ENCODE measurements at places on chromosomes 5 and 9.

DNA sequence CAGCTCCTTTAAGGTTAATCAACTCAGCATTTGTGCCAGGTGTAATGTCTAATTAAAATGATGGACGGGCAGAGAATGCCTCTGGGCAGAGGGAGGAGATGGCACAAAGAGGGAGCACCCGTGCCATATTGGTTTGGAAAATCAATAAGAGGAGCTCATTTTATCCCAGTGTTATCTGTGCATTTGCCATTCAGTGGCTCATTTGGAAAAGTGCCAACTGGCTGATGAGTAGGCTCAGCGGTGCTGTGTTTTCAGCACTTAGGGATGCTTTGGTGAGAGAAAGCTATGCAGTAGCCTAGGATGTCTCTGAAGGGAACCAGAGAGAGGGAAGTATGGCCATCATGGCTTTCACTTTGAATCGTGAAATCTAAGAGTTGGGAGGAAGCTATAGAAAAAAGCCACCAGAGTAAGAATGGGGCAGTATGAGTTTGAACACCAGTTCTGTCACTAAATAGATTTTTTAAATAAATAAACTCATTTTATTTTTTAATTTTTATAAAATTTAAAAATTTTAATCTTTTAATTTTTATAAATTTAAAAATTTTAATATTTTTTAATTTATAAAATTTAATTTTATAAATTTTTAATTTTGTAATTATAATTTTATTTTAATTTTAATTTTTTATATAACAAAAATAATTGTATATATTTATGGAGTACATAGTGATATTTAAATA lies 472.8 kb downstream of the BRINP1 start:
- DNase-seq = peak; percentile 27

GRCh38 chr5:135076051-135076491 lies 42.0 kb upstream of the PITX1 start:
- no peak for DNase-seq

DNA sequence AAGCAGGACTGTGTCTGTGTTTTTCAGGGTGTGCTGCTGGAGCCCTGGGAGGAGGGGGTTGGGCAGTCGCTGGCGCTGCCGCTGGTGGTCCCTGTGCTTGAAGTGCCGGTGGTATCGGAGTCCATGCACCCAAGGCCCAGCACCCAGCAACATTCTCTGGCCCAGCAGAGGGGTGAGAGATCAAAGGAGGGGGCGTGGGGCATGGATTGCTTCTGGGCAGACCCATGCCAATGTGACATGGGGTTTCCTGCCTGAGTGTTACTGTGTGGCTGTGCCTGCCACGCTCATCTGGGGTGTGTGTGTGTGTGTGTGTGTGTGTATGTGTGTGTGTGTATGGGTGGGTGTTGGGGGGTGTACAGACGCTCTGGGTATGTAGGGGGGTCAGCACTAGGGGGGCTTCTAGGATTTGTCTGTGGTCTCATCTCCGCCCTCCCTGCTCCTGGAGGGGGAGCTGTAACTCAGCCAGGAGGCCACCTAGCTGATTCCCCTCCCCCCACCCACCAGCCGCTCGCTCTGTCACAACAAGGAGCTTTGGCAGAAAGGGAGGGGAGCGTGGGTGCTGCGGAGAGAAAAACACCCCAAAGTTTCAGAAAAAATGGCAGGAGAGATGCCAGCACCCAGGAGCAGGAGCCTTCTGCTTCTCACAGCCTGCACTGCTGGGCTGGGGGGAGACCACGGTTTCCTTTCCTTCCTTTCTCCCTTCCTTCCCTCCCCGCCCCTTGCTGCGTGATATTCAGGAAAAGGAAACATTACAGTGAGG lies 35.9 kb upstream of the HSPA9 start:
- DNase-seq = peak; percentile 16

- no peak for DNase-seq
Observed at GRCh38 chr5:120988941-120989340, 524.8 kb downstream of the PRR16 start.

- DNase-seq = no peak
Observed at GRCh38 chr9:25773805-25774204, 95.6 kb upstream of the TUSC1 start.

DNA sequence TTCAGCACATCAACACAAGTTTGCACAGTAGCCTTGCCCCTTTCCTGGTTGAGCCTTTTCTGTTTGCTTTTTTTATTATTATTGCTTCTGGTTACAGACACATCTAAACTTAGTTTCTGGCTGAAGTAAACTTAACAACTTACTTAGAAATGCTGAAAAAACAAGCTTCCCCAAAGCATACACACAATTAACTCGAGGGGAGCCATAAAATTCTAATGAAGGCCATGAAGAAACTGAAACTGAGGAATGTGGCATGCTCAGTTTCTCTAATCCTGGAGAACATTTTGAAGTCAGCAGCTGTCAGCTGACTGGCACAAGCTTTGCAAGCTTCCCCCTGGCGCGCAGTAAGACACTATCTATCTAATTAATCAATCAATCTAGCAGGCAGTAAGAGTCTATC lies 3.7 kb downstream of the MYO10 start:
- no peak for DNase-seq

GRCh38 chr5:167644619-167645018 lies 646.8 kb upstream of the WWC1 start:
- DNase-seq = no peak

GRCh38 chr5:36744773-36745589 lies 131.6 kb upstream of the NIPBL start:
- DNase-seq = peak; percentile 10

GRCh38 chr5:133742431-133742988 lies 130.2 kb upstream of the FSTL4 start:
- no peak for DNase-seq

GRCh38 chr9:134870301-134870694 lies 10.3 kb upstream of the FCN2 start:
- DNase-seq = no peak

DNA sequence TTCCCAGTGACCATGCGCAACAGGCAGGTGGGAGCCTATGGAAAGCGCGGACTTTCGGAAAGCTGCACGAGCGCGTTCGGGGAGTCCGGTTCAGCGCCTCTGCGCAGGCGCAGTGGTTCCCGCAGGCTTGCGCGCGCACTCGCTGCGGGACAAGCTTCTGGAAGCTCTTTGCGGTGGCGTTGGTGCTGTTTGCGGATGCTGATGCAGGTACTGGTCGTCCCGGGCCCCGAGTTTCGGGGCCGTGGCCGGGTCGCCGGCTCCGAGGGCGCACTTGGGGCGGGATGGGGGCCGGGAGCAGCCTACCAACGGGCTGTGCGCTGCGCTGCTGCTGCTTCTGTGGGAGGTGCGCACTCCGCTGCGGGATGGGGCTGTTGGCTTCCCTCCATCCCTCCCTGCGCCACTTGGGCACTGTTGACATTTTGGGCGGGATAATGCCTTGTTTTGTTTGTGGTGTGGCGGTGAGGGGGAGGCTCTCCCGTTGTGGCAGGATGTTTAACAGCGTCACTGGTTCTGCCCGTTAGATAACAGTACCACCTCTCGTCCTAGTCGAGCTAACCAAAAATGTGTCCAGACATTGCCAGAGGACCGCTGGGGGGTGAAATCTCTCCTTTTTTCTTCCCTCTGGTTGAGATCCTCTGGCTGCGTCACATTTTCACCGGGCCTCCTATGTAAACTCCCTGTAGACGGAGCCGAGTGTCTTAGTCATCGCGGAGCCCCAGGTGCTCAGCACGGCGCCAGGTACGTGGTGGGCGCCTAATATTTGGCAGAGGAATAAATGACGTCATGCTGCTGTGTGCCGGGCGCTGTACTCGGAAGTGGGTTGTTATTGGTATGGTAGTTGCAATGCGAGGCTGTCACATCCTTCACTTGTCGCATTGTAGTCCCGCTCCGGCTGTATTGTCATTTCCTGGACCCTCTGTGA lies at the start of gene ZNF483:
ZNF483 (plus strand) TSS at position 124 of the 922 bp plus-strand sequence. CDS start 2,217 bp downstream, outside the sequence.
- peak; percentile 92 for DNase-seq

GRCh38 chr9:126128494-126129142 lies 198.0 kb upstream of the MVB12B start:
- DNase-seq = no peak

DNA sequence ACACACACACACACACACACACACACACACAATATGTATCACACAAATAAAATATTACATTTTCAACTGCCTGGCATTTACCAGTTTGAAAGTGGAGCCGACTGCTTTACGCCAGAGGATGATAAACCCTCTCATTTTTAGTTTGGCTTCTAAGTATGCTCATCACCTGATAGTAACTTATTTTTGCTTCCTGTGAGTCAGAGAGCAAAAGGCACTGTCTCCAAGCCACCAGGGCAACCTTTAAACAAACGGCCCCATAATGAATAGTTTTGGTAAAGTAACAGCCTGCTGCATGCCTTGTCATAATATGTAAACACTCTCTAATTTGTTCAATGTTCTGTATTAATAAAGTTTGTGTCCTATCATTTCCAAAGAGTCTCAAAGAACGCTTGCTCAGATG lies 26.9 kb downstream of the KLF4 start:
- DNase-seq = no peak

DNA sequence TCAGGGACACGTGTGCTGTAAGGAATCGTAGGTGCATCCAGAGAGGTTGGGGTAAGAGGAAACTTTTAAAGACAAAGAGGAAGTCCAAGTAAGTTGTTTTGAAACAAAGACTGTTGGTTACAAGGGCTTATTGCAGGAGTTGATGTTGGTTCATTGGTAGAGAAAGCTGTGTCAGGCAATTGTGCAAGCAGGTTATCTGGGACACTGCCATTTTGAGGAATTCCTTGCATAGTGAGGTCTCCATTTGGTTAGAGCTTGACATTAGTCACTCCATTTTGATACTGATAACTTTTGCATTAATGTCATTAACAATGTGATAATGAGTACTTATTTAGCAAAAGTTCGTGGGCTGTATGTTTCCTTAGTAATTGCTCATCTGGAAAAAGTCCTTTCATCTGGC lies 24.9 kb downstream of the CNOT6 start:
- no peak for DNase-seq

DNA sequence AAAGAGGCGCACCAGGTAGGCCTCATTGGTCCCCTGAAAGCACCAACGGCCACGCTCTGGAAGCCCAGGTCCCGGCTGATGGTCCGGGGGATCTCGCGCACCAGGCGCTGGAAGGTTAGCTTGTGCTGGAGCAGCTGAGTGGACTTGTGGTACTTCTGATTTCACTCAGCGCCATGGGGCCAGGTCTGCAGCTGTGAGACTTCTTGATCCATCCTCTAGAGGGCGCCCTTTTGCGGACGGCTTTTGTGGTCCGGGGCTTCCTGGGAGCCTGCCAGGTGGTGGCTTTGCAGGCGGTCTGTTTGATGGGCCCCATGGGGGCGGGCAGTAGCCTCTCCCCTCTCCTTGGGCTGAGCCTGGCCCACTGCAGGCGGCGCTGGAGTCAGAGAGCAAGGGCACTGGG lies 10.4 kb downstream of the TAF11L12 start:
- DNase-seq = no peak

DNA sequence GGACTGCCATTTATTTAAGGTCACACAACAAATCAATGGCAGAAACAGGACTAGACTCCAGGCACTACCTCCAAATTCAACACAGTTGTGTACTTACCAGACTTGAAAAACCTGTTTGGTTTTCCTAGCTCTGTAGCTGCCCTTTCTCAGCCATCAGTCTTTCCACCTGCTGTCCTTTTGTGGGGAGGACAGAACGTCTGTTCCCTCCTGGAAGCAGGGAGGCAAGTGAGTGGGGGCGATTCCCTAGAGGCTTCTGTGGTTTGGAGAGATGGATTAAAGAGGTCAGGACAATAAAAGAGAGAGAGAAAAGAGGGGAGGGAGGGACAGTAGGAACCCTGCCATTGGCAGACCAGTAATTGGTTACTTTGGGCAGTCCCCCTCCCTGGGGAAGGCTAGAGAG lies 14.7 kb downstream of the ASTN2 start:
- DNase-seq = no peak

- DNase-seq = peak; percentile 31
Observed at GRCh38 chr5:140113180-140113698, 670 bp upstream of the PURA start.

GRCh38 chr9:125631391-125632085 lies 75.5 kb downstream of the MAPKAP1 start:
- DNase-seq = peak; percentile 60

DNA sequence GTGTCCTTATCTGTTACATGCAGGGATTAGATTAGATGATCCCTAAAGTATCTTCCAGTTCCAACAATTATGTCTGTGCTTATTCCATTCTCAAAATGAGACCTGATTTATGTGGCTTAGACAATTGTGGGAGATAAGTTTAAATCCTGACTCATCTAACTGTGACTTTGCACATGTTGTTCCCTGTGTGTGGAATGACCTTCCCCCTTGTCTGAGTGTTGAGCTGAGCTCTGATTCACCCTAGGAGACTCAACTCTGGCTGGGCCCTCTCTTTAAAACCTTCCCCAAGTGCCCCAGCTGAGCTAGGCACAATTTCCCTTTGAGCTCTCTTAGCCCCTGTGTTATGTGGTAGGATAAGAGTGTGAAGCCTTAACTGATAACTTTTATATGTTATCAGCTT lies 118.9 kb upstream of the ELL2 start:
- DNase-seq = no peak

DNA sequence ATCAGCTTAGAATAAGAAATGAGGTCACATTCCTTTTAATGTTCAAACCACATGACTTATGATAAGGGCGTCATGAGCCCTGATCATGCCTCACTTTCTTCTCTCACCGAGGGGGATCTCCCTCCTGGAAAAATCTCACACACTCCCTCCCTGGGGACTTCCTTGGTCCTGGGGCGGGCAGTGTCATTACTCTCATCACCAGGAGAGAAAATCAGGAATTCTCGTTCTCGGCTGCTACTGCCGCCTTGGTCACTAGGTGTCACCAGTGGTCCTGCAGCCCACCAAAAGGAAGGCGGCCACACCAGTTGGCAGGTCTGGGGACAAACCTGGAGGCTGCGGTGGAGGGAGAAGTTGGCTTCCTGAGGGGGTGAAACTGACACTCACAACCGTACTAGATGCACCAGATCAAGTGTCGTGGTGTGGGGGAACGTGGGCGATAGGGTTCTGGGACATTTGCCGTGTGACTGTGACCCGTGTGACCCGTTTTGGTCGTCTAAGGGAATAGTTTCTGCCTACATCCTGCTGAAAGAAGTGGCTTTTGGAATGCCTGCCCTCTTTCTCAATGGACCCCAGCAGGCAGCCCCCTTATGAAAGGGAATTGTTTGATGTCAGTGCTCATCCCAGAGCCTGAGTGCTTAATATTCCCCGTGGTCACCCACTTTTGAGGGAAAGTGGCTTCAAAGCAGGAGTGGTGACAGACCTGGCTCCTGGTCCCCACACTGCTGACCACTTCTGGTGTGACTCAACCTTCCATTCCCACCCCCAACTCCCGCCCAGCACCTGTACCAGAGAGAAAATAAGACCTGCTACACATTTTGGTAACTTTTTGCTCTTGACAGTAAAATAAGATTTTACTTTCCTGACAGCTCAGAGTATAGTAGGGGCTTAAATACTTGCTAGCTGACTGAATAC lies 63.2 kb downstream of the ACER2 start:
- peak; percentile 67 for DNase-seq

Measured in cerebellar cortex (tissue), 1 donor.